ENCODE measurements at places on chromosomes 12 and 14.
A peak's percentile ranks its signal among the peaks of the same experiment; 100 is the strongest.

DNA sequence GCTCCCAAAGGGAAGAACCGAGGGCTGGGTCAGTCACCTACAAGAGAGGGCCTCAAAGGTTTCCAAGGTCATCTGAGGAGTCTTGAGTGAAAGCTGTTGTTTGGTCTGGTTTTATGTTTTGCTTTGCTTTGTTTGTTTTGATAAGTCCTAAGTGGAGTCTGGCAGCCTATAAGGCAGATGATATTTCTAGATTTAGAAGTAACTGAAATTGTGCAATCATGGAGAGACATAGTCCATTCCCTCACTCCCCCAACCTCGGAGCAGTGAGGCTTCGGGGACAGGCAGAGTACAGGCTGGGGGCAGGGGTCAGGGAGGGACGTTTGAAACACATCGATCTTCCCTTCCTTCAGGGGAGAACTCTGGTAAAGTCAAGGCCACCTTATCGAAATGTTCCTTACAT lies 42.3 kb downstream of the TTC9 start:
- DNase-seq: no peak

DNA sequence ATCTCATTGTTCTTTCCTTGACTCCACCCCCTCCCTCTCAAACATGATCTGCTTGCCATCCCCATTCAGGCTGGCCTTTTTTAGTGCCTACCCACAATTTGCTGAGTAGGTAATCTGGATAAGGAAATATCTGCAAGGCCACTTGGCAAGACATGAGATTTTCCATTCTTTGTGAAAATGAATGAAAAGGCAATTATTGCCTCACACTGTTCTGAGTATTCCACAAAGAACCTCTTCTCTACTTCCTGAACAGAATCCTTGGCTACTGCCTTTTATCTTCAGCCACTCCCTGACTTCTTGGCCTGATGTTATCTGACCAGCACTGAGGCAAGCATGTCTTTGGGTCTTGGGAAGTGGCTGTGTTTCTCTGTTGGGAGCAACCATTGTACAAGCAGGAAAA lies 263.2 kb upstream of the ATP2B1 start:
- peak; percentile 93 for DNase-seq

DNA sequence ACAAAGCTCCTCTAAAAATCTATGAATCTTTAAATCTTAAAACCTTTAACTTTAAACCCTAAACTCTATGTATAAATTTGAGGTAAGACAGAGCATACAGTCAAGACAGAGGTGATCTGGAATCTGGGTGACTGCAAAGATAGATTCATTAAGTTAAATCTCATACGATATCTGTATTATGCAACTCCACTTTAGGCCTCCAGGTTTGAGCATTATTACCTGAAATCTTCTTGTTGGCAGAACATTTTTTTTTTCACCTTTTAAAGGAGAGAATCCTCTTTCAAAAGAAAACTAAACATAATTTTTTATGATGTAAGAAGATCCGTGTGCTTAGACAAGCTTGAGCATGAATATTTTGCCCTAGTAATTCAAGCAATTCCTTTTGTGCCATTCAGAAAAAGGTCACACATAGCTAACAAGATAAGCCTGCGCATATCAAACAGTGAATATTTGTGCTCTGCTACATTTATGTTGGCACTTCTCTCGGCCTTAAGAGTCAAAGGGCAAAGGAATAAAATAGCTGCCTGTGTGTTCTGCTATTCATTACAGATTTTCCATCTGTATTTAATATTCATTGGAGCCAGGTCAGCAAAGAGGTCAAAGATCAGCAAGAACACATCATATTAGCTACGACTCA lies 163.3 kb downstream of the TMTC3 start:
- no peak for DNase-seq

GRCh38 chr12:67764055-67764454 lies 115.5 kb downstream of the DYRK2 start:
- no peak for DNase-seq

GRCh38 chr14:54669721-54670561 lies 103.0 kb downstream of the SAMD4A start:
- DNase-seq: peak; percentile 62

- no peak for DNase-seq
Observed at GRCh38 chr14:81555051-81555450, 21.4 kb upstream of the SEL1L start.

DNA sequence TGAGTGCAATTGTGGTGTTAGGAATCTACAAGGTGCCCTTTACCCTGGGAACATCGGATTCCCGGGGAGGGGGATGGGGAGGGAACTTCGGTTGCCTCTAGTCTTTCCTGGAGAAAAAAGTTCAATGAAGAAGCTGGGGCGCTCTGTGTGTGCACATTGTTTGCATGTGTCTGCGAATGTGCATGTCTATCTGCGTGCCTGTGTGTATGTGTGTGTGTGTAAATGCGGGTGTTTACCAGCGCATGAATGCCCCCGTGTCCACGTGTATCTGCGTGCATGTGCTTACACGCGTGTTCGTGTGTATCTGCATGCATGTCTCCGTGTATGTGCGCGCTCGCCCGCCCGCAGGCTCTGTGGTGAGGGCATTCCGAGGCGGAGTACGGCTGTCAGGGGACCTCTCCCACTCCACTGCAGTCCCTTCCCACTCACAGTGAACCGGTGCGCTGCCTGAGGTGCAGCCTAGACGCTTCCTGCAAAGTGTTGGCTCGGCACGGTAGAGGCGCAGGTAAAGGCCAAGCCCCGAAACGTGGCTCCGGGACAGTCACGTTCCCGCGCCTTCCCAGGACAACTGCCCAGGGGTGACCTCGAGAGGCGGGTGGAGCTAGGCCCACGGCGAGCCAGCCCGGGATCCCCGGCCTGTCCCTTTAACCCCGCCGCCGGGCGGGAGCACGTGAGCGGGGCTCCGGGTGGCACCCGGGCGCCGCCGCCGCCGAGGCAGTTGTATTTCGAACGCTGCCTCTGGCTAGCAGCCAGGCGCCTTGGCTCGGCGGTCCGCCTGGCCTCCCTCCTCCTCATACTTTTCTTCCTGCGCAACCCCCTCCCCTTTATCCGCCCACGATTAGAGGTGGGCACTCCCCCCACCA lies 539 bp upstream of the HMGA2 start:
- DNase-seq: peak; percentile 48

GRCh38 chr12:20376984-20377383 lies 8.6 kb downstream of the PDE3A start:
- DNase-seq: peak; percentile 62

DNA sequence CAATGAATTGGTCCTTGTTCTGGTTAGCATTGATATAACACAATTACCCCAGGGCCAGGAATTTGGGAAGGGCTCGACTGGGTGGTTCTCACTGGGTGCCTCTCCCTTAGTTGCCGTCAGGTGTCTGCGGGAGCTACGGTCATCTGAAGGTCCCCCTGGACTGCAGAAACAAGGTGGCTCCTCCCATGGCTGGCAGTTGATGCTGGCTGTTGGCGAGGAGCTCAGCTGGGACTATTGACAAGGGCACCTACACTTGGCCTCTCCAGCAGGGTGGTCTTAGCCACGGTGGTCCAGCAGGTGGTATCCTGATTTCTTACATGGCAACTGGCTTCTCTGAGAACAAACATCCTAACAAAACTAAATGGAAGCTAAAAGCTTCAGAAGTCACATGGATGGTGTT lies 41.0 kb upstream of the RGS6 start:
- no peak for DNase-seq

GRCh38 chr12:89707703-89708564 lies 704 bp downstream of the ATP2B1 start:
- DNase-seq: no peak

GRCh38 chr12:104852102-104852501 lies 106.0 kb downstream of the SLC41A2 start:
- DNase-seq: no peak

- DNase-seq: no peak
Observed at GRCh38 chr12:46408441-46408840, 35.9 kb upstream of the SLC38A2 start.

DNA sequence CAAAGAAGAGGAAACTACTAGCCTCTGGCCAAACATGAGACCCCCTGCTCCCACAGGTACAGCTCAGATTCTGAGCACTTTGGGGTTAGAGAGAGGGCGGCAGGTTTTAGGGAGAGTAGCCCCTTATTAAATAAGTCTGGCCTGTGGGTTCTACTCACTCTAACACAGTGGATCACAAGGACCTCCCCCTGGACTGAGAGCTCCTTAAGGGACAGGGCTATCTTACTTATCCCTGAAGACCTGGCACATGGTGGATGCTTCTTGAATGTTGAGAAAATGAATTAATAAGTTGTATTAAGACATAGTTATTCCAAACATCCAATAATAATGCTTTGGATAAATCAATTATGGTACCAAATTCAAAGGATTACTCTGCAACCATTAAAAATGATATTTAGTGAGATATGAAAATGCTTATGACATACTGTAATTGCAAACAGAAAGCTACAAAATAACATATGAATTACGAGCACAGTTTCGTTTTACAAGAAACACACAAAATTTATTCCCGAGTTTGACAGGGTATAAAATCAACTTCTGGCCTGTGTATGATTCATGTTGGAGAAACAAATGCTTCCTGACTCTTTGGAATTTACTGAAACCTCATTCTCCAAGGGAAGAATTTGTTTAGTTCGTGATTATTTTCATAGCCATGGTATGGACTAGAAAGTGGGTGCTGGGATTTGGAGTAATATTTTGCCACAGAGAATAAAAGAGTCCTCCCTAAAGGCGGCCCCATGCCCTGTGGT lies 59.3 kb upstream of the BDKRB2 start:
- DNase-seq: peak; percentile 37

DNA sequence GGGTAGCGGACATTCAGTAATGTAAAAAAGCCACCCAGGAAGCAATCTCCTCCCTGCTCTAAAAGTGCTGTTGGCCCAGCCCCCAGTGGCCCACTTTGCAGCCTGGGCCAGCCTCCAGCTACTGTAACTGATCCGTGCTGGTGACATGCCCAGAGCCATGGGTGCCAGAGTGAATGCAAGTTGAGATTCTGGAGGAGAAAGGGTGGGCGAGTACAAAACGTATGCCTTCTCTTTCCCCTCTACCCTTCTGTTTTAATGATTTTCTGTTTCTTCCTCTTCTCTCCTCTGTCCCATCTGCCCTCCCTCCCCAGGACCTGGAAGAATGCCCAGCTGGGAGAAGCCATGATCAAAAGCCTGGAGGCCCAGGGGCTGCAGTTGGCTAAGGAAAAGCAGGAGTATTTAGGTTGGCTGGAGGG lies 16.9 kb downstream of the PLEKHD1 start:
- peak; percentile 31 for DNase-seq

DNA sequence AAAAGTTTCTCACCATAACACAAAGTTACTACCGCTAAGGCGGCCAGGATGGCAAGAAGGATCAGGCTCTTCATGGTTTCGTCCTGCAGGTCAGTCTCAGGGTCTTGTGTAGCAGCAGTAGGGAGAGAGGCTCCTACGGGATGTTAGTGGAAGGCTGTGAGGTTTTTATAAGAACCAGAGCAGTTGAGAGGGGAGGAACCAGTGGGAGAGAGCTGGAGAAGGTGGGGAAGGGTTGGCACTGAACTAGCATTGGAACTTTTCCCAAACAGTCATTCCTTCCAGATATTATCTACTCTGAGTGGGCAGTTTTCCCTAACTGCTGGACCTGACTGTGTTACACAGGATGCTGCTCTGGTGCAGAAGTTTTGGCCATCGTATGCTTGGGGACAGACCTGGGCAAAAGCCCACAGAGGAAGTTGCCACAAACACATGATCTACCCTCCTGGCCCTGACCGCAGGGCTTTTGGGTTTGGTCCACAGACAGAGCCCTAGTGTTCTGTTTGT lies at the start of gene MGP:
MGP (minus strand) TSS at position 137 of the 504 bp plus-strand sequence; CDS start at position 74, 63 bp downstream.
- DNase-seq: peak; percentile 99

DNA sequence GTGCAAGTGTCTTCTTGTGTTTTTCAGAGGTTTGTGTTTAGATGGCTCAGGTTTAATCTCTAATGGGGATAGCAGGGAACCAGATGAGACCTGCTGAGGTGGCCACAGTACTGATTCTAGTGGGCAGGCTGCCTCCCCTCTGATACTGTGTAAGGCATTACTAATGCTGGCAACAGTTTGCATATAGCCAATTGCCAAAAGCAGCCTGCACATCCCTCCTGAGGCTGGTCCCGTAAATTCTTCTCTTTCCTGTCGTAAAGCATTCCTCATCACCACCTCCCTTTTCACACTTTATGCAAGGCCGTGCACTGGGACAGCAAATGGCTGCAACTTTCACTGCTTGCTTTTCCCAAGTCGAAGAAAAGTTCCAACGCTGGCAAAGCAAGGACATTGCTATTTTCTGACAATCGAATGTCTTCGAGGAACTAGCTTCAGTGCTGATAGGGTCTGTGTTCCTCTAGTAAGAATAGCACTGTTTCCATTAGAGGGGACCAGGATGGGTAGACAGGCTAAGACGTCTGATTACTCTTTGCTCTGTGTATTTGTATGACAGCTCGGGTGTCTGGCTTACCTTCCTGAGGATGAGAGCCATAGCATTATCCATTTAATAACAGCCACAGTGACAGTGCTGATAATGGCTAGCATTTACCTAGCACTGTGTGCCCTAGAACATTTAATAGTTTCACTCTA lies 178.2 kb upstream of the HIF1A start:
- DNase-seq: peak; percentile 68

DNA sequence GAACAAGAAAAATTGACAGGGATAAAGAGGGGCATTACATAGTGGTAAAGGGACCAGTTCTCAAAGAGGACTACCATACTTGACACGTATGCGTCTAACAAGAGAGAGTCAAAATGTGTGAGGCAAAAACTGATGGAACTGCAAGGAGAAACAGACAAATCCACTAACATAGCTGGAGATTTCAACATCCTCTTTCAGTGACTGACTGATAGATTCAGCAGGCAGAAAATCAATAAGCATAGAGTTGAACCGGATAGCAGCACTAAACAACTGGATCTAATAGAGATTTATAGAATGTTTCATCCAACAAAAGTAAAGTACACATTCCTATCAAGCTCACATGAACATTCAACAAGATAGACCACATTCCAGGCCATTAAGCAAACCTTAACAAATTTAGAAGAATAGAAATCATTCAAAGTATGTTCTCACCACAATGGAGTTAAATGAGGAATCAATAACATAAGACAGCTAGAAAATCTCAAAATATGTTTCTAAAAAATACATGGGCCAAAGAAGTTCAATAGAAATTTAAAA lies 16.1 kb upstream of the CRACR2A start:
- no peak for DNase-seq

DNA sequence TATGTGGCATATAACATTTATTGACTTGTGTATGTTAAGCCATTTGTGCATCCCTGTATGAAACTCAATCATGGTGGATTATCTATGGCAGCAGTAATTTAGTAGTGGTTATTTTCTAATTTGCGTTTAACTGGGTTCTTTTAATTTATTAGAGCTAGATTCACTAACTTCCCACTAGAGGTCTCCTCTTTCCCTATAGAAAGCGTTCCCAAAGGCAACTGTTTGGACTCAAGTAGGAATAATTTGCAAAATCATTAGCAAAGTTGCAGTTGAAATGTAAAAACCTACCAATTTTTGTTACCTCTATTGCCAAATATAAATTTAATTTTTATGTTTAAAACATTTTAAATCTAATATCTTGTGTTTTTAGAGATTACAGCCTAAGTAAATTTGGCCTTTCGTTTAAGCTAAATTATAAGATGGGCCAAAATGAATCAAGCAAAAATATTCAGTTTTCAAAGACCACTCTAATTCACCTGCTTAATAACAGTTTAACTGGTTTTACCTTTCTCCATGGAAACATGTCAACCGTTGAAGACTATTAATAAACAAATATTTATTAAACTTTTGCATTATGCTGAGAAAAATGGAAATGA lies 6.0 kb downstream of the DMAC2L start:
- peak; percentile 74 for DNase-seq

GRCh38 chr12:53538209-53538689 lies 31.0 kb upstream of the NPFF start:
- peak; percentile 94 for DNase-seq

- DNase-seq: peak; percentile 15
Observed at GRCh38 chr12:59431266-59431665, 164.6 kb upstream of the SLC16A7 start.

- DNase-seq: peak; percentile 86
Observed at GRCh38 chr12:104673696-104674482, 217.1 kb downstream of the CHST11 start.

Measured in fibroblast of pulmonary artery (primary cell).